ENCODE measurements at places on chromosomes 7 and 10.
A peak's percentile ranks its signal among the peaks of the same experiment; 100 is the strongest.

DNA sequence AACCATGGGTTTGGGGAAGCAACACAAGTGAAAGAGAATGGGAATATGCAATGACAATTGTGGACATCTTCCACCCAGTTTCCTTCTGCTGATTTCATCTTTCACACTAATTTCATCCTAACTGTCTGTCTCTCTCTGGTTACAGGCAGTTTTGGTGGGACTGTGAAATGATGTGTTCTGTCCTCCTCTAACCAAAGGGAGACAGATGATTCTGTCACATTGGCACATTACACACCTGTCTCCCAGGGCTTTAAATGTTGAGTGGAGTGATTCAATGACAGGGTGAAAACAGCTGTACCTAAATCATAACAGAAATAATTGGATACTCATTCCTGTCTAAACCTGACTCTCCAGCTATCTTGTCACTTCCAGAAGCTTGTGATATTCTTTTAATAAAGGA lies 60.0 kb downstream of the DGKB start:
- no peak for DNase-seq

GRCh38 chr10:110274072-110274627 lies 30.6 kb downstream of the SMNDC1 start:
- no peak for DNase-seq

DNA sequence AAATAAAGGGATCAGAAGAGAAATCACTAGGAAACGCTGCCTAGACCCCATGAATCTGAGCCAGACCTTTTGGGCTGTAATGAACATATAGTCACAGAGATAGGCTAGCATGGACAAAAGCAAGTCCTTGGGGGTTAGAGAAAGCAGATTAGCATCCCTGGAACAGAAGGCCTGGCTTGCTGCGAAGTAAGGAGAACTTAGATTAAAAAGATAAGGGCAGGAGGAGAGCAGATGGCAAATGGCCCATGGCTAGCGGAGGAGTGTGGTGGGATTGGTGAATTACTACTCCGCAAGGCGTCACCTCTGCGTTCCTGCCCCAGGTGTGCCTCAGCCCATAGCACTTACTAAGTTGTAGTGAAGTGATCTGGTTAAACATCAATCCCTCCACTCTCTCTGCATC lies 92.3 kb upstream of the ZNF438 start:
- DNase-seq: no peak

DNA sequence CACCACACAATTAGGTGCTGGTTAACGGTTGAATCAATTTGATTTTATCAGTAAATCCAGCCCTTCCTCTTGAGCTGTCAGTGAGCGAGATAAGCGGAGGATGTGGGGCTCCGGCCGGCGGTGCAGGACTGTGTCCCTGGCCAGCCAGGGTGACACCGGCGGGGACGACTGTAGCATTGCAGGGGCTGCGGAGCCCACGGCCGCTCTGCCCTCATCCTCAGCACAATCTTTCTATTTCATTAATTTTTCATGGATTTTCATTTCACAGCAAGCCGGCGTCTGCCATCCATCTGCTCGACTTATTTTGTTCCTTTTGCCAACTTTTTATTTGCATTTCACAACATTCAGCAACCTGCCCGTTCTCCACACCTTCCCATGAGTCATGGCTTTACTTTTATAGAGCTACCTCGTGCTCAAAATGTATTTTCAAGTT lies 4.7 kb downstream of the ADARB2 start:
- DNase-seq: no peak

DNA sequence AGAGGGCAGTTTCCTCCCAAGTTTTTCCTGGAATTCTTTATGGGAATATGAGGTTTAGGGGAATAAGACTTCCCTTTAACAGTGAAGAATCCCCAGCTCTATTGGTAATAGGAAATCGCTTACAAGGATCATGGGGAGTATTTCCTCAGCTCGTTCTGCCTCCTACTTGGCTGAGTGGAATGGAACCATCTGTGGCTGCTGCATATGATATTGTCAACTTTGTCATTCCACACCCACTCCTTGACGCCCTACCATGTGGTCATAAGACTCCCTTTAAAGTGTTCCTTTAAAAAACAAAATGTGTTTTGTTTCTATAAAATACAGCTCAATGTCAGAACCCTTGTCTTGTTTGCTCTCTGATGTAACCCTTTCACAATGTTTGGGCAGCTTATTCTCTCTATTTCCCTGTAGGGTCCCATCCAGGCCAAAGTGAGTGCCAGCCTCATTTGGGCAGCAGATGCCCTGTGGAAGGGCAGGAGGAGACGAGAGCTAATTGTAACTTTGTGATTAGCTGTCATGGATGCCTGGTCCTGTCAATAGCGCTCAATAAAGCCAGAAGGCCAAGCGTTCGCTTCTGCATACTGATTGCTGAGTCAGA lies 33.8 kb upstream of the ATRNL1 start:
- DNase-seq: no peak

DNA sequence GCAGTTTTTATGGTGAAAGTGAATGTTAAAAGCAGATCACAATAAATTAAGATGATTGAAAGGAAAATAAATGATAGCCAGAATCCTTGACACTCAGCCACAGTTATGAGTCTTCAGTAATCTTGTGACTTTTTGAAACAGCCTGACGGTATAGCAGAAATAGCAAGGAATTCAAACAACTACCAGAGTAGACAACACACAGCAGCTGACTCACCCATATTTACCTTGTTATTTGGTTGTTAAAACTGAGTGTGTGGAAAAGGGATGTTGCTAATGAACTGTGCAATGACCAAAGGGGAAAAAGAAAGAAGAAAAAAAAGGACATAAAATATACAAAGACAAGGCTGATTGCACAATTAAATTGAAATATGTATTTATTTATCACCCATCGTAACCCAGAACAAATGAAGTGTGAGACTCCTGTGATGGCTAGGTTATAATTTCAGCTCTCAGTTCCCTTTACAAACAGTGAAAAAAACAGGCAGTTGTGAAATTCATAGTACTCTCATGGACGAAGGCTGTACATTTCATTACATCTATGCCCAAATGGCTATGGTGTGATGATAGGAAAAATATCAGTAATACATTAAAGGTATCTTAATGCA lies 1023.0 kb upstream of the SORCS1 start:
- no peak for DNase-seq

GRCh38 chr10:108443636-108444035 lies 1279.1 kb upstream of the SORCS1 start:
- no peak for DNase-seq

GRCh38 chr10:57849691-57850357 lies 417.9 kb downstream of the IPMK start:
- no peak for DNase-seq

DNA sequence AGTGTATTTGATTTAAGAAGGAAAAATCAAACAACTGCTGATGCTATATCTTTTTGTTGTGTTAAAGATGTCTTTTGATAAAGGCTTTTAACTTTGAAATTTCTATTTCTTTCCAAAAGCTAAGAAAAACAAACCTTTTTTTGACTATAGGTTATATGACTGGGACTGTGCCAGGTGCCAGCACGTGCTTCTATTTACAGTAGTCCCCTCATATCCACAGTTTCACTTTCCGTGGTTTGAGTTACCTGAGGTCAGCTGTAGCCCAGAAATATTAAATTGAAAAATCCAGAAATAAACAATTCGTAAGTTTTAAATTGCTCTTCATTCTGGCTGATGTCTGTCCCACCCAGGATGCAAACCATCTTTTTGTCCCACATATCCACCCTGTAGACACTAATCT lies 104.3 kb downstream of the BBS9 start:
- DNase-seq: no peak

DNA sequence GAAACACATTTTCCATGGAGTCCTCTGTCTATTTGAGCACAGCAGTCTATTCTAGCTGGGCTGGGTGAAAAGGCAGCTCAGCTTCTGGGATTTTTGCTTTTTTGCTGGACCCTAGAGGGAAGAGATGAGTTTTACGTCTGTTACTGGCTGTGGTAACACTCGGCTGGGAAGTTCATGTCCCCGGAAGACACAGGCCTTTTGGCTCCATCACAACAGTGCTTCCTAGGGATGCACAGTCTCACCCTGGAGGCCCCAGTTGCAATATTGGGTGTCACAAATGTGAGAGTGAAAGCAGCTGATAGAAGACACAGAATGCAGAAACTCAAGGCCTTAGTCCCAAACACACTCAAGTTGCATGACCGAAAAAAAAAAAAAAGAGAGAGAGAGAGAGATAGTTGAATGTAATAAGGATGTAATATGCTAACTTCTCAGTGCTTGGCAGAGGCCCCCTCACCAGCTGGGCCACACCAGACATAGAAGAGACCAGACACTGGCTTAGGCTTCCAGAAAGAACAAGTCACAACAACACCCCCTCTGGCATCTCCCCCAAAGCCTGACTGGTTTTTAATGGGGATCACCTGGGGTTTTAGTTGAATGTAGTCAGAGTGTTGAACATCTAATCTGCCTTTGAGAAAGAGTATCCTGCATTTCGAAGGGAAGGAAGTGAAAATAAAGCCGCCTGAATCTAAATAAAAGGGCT lies 545.4 kb upstream of the FZD8 start:
- no peak for DNase-seq

GRCh38 chr10:117736655-117737054 lies 194.1 kb downstream of the EMX2 start:
- no peak for DNase-seq

DNA sequence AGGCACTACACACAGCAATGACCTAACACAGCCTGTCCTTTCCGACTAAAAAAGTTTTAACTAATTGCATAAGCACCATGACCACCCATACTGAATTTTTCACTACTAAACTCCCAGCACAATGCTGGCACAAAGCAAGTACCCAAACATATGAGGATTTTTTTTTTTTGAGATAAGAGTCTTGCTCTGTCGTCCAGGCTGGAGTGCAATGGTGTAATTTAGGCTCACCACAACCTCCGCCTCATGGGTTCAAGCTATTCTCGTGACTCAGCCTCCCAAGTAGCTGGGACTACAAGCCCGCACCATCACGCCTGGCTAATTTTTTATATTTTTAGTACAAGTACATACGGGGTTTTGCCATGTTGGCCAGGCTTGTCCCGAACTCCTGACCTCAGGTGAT lies 5.1 kb downstream of the UBE2H start:
- DNase-seq: no peak

DNA sequence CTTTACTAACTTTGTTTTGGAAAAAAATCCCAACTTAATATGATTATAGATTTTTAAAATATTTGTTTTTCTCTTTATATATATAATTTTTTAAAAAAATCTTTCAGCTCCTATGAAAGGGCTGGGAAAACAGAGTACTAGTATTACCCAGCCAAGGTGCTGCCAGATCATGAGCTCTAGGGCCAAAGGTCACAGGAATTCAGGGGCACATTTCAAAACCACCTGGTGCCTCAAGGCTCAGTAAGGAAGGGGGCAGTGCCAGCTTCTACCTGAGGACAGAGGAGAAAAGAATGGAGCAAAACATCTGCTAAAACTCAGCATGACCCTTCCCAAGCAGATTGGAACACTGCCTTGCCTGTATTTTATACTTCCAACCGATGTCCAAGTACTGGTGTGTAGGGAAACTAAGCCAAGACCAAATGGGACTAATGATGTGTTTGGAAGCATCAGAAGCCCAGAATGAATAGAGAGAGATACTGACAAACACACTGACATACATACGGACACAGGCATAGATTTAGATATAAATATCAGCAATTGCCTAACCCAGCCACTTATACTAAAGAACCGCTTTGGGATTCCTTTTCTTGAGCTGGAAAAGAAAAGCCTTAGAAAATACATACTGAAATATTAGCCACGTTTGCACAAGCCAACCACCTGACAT lies 667.3 kb downstream of the PARD3 start:
- DNase-seq: no peak

DNA sequence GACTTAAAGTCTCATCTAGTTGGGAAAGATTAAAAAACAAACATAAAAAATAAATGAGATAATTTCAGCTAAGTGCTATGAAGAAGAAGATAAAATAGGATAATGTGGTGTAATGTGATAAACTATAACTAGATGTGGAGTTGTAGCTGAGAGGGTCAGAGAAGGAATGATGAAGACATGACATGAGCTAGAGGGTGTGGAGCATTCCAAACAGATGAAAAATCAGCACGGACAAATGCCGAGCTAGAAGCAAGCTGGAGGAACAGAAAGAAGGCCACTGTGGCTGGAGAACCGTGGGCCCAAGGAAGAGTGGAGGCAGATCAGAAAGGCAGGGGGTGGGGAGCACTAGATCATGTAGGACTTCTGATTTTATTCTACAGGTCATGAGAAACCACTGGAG lies 70.6 kb downstream of the CDK6 start:
- DNase-seq: no peak

- DNase-seq: no peak
Observed at GRCh38 chr10:121594076-121594475, 4.2 kb downstream of the FGFR2 start.

- no peak for DNase-seq
Observed at GRCh38 chr10:118981946-118982345, 47.6 kb upstream of the NANOS1 start.

DNA sequence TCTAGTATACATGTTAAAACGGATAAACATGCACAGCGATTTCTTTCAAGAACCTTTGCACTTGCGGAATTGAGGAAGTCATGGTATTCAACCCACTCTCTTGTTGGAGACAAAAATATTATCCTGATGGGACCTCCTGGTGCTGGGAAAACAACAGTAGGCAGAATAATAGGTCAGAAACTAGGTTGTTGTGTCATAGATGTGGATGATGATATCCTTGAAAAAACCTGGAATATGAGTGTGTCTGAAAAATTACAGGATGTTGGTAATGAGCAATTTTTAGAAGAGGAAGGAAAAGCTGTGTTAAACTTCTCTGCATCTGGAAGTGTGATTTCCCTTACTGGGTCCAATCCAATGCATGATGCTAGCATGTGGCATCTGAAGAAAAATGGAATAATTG lies 6.9 kb downstream of the THNSL1 start:
- DNase-seq: no peak

GRCh38 chr10:126905776-126906703 lies 812 bp downstream of the DOCK1 start:
- DNase-seq: no peak

DNA sequence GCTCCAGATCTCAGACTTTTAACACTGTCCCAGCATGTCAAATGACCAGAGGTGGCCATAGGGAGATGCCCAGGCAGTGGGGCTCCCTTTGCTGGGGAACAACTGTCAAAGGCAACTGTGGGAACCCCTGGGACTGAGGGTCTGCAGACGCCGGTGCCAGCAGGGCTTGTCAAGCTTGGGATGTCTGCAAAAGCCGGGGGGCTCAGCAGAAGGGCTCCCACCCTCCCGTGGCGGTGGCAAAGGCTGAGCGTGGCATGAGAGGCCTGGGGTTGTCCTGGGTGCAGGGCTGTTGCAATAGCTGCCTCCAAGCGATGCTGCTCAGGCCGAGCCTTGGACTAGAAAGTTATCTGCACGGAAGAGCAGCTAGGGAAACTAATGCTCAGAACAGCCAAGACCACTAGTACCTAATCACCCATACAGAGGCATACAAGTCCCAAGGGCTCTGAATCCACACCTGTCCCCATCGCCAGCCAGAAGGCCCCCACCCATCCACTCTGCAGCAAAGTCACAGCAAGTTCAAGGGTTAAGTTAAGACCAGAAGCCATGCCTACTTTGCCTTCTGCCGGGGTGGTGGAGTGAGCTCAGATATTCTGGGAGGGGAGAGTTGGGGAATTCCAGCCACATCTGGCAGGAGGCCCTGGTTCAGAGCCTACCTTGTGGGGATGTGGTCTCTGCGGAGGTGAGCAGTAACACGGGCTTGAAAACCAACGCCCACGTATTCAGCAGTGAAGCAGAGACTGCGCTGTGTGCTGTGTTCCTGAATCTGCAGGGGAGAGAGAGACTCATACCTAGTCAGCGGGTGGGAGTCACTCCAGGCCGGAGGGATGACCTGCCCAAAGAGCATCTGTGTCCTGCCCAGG lies 4.6 kb downstream of the SH2B2 start:
- DNase-seq: peak; percentile 23

GRCh38 chr10:89073719-89074118 lies 83.1 kb downstream of the FAS start:
- DNase-seq: no peak

- DNase-seq: no peak
Observed at GRCh38 chr10:33661580-33662336, 327.3 kb upstream of the NRP1 start.

Measured in stimulated activated CD4-positive, alpha-beta T cell treated with anti-CD3 and anti-CD28 coated beads, Interleukin-1b, Interleukin-23, amount 100 ng/mL, for 4 hours (primary cell).